Calu3 (cell line): ENCODE measurements at places on chromosomes 3 and 15.

GRCh38 chr3:73710340-73710739 is 85.6 kb upstream of the PDZRN3 start:
- DNase-seq, result no peak

- DNase-seq, result no peak
Observed at GRCh38 chr15:33675246-33675645, 293.1 kb upstream of the CHRM5 start.

DNA sequence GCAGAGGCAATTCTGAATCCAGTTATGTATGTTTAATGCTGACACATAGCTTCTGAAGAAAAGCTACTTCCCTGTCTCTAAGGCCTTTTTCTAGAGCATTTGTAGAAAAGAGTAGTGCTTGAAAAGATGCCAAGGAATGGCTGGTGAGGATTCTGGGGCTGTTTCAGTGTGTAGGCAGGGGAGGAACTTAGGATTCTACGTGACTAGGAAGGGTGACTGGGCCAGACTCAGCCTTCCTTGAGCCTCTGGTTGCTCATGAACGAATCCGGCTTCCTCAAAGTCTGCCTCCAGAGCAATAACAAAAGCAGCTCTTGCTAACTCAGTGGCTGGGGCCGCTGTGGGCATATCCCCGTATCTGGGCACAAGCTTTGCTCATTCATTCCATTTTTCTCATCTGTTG is 104.8 kb upstream of the WNT5A start:
- no peak for DNase-seq

- no peak for DNase-seq
Observed at GRCh38 chr15:97096303-97096835, 765.9 kb downstream of the NR2F2 start.

- no peak for DNase-seq
Observed at GRCh38 chr3:34742151-34742550, 897.2 kb upstream of the ARPP21 start.

DNA sequence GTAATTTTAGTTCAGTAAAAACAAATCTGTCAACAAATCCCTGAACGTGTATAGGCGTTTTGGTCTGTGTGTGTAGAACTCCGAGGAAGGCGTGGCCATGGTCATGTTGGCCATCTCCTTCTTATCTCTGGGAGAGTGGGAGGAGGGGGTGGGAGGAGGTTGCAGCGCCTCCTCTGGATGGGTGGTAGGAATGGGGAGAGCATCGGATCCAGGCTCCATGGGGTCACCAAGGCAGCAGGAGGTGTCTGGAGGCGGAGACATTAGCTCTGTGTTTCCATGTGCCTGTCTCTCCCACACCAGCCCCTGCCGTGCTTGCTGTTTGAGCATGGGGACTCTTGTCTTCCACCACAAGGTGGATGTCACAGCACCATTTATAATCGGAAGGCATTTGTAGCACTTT is 34.5 kb upstream of the TRPM1 start:
- no peak for DNase-seq

- DNase-seq, result no peak
Observed at GRCh38 chr15:88803241-88803919, at the start of gene ACAN. Gene ACAN (plus strand): TSS chr15:88803436. CDS start chr15:88836207, 32,771 bp downstream.

- peak; percentile 42 for DNase-seq
Observed at GRCh38 chr3:52240059-52240885, 1.3 kb upstream of the TWF2 start.

- DNase-seq, result no peak
Observed at GRCh38 chr3:197178998-197179397, 119.4 kb downstream of the DLG1 start.

DNA sequence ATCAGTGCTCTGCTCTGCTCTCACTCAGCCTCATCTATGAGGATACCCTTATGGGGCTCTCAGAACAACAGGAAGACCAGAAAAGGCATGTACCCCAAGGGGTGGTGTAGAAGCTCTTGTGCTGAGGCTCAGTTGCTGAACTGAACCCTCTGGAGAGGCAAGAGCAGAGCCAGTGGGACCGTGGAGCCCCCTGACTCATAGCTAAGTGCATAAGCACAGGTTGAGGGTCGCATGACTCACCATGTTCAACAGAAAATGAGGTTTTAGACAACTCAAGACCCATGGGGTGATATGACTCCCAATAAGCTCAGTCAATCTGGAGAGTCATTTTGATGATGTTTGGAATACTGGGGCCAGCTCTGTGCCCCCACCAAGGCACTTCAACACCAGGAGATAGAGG is 37.3 kb downstream of the CRYGS start:
- no peak for DNase-seq

DNA sequence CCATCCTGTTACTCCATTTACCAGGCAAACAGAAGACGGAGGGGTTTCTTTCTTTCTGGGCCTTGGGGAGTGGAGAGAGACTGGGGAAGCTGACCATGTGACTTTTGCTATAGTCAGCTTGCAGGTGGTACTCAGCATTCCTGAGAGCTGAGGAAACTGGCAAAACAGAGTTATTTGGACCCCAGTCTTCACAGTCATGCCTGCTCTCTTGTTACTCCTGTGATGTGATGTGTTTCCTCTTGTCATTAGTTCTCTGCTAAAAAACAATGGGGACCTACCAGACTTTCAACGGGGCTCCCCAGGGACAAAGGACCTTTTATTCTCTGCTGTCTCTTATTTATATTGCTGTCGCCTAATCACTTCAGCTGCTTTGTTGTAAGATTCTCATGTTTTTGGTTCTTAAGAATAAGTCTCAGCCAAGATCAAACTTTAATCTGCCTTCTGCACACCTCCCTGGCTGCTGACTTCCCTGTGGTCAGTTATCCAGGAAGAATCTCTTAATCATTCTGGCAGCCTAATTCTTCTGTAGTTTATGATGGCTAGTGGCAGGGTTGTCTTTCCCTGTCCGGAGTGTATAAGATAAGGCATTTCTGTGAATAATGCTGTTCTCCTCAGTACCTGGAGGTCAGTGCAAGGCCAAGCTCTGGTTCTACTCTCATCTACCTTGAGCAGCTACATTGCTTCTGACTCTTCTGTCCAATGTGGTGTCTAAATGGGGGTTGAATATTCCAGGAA is 8.8 kb downstream of the STARD9 start:
- DNase-seq, result no peak

DNA sequence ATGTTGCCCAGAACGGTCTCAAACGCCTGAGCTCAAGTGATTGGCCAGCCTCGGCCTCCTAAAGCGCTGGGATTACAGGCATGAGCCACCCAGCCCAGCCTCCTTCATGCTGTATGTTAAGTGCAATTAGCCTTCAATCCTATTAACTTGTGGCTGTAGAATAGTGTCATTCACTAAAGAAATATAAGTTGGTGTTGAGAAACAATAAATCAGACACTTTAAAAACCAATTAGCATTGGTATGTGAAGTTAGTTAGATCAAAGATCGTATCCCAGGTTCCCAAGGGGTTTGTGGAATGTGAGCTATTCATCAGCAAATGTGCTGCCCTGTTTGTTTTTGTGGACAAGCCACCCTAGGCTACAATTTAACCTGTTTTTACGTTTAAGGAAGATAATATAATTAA is 11.0 kb upstream of the PIK3CB start:
- DNase-seq, result no peak

GRCh38 chr3:195154793-195155535 is 116.0 kb downstream of the XXYLT1 start:
- DNase-seq, result peak; percentile 90

- no peak for DNase-seq
Observed at GRCh38 chr15:73866881-73867410, 6.4 kb upstream of the TBC1D21 start.

DNA sequence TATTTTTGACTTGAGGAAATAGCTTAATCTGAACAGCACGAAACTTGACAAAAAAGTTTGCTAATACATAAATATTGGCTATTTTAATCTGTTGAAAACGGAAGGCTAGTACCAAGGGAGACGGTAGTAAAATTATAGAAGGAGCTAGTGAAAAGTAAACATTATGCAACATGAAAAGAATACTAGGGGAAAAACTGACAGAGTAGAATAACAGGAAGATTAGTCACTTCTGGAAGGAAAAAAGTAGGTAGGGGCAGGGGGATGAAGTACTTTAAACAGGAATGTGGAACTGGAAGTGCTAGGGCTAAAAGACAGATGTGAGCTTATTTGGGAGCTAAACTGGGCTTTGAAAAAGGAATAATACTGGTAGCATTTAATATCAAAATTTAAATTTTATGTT is 60.1 kb downstream of the MBNL1 start:
- peak; percentile 28 for DNase-seq

DNA sequence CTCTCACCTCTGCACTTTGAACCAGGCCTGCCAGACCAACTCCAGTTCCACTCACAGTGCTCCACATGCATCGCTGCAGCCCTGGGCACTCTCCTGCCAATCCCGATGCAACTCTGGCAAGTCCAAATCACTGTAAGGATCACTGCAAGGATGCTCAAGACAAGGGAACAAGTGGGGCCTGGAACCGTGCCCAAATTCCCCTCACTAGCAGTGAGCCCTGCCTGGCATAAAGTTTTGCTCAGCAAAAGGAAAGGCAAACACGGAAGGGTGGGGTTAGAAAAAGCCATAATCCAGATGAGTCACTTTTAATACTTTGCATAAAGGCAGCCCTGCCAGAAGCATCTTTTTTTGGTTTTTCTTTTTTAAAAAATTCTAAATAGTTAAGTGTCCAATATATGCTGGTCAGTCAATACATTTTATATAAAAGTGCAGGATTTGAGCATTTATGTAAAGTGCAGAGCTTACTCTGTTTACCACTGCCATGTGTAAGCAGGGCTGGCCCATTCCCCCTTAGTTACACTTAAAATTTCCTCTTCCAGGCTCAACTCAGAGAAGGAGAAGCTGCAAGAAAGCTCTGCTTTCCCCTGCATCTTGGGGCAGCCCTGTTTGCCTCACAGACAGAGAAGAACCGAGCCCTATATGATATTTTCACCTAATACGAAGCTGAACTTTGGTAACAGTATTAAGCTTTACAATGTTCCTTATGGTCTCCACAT is 102.2 kb downstream of the CD47 start:
- DNase-seq, result peak; percentile 74

DNA sequence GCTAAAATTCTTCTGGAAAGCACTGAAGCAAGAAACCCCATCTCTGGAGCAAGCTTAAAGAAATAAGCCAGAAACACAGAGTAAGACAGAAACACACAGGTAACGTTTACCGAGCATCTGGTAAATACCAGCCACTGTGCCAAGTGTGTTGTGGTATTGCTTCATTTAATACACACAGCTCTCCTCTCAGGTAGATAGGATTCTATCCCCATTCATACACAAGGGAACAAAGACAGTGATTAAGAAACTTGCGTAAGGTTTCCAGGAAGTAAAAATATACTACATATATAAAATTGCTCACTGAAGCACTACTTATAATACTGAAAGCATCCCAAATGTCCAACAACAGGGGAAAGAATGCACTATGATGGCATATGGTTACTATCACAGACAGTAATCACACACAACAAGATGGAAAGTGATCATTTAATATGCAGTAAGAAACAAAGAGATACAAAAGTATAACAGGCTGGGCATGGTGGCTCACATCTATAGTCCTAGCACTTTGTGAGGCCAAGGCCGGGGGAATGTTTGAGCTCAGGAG is 27.5 kb downstream of the TAMM41 start:
- DNase-seq, result no peak

DNA sequence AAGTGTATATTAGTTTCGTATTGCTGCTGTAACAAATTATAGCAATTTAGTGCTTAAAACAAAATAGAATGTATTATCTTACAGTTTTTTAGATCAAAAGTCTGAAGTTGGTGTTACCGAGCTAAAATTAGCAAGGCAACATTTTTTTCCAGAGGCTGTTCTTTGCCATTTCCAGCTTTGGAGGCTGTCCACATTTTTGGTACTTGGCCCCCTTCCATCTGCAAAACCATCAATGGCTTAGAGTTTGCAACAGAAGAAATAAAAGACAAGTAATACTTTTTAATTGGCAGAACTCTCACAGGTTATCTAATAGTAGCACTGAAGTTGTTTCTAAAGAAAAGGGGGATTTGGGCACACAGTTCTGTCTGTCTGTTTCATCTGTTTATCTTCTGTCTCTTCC is 1248.5 kb downstream of the ROBO1 start:
- no peak for DNase-seq

- DNase-seq, result no peak
Observed at GRCh38 chr3:38588995-38589937, 60.2 kb downstream of the SCN5A start.

- DNase-seq, result no peak
Observed at GRCh38 chr3:183508821-183509220, 46.7 kb downstream of the KLHL6 start.

DNA sequence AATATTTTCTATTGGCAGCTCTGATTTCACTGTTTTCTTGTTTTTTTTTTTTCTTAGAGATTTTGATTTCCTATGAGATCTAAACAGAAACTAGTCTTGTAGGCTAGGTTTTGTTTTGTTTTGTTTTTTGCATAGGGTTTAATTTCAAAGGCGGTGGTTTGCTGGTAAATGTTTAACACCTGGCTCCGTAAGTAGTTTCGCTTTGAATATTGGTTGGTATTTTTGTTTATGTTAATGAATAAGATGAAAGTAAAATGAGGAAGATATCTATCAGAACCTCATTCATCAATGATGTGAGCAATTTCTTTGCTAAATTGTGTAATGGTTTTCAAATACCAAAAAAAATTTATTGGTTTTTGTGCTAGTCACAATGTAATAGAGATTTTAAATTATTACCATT is 39.7 kb upstream of the TM4SF1 start:
- no peak for DNase-seq

DNA sequence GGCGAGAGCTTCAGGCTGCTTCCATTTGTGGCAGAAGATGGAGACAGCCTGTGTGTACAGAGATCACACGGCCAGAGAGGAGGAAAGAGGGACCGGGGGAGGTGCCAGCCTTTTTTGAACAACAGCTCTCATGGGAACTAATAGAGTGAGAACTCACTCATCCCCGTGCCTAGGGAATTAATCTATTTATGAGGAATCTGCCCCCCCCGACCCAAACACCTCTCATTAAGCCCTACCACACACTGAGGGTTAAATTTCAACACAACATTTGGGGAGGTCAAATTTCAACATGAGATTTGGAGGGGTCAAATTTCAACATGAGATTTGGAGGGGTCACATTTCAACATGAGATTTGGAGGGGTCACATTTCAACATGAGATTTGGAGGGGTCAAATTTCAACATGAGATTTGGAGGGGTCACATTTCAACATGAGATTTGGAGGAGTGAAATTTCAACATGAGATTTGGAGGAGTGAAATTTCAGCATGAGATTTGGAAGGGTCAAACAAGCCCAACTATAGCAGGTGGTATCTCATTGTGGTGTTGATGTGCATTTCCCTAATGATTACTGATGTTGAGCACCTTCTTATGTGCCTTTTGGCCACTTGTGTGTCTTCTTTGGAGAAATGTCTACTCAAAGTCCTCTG is 20.6 kb upstream of the RFTN1 start:
- no peak for DNase-seq

DNA sequence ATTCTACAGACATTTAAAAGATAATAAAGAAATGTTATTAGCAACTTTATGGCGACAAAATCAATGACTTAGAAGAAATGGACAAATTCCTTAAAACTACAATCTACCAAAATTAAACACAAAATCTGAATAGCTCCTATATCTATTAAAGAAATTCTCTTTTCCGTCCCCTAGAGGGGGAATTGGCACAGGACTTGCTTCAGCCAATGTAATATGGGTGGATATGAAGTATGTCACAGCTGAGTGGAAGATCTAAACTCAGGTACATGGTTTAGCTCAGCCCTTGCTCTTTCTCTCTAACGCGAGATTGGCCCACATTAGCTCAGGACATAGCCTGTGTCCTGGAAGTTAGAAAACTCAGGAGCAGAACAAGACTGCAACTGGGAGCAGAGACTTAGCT is 79.3 kb downstream of the DNAH12 start:
- no peak for DNase-seq

GRCh38 chr3:101133652-101134051 is 140.4 kb upstream of the ABI3BP start:
- DNase-seq, result no peak

GRCh38 chr3:104992676-104993075 is 374.0 kb upstream of the ALCAM start:
- DNase-seq, result no peak
